ENCODE measurements at places on chromosomes 2 and 18.

DNA sequence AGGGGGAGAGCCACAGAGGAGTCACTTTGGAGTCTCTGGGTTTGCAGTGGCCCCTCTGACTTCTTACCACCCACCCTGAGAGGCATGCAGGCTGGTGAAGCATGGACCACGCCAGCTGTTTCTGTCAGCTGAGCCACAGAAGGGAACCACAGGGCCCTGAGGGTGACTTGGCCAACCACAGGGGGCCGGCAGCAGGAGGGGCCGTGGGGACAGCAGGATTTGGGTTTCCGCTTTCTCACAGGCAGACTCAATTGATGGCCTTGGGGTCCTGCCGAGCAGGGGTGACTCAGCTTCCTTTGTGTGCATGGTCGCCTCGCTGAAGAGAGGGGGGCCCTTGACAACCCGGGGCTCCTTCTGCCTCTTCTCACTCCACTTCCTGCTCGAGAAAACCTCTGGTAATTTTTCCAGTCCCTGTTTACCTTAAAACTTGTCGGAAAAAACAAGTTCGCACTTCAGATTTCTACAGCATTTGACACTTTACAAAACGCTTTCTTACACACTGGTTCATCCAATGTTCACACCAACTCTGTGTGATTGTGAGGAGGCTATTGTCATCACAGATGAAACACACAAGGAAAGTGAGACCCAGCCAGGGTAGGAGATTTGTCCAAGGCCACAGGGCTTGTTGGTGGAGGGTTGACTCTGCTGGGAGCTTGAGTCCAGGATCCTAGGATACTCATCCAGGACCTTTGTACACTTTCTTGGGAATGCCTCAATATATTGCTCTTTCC is 311.2 kb downstream of the LPIN1 start:
- no peak for DNase-seq

- DNase-seq, result no peak
Measured at GRCh38 chr2:105317937-105318336, 11.6 kb downstream of the TGFBRAP1 start.

DNA sequence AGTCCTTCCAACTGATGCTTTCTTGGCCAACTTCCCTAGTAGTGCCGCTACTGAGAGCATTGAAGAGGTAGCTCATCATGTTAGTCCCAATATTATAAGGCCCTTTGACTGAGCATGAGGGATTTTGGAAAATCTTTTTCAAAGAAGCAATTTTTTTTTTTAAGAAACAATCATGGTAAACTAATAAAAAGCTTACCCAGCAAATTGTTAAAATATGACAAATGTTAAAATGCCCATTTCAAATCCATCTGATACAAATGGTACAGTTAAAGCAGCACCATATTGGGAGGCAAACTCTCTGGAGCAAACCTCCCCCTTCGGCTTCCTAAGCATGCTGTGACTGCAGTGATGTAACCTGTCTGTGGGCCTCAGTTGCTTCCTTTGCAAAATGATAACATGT is 135.6 kb downstream of the RTN4 start:
- DNase-seq, result no peak

DNA sequence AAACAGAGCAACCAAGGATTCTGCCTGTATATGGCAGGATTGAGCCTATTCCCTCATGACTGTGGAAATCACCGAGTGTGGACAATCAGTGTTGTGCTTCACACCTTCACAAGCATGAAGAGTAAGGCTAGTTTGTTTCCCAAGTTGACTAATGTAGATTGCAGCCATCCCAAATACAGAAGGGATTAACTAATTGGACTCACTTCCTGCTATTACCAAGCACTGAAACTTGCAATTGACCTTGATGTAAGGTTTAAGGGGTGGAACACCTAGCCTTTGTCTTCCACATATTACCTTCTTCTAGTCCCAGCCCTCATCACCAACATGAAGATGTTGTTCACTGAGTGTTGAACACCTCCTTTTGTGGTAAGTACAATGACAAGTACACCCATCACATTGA is 120.9 kb upstream of the RND3 start:
- DNase-seq, result no peak

GRCh38 chr2:202704248-202704647 is 69.5 kb downstream of the FAM117B start:
- no peak for DNase-seq

DNA sequence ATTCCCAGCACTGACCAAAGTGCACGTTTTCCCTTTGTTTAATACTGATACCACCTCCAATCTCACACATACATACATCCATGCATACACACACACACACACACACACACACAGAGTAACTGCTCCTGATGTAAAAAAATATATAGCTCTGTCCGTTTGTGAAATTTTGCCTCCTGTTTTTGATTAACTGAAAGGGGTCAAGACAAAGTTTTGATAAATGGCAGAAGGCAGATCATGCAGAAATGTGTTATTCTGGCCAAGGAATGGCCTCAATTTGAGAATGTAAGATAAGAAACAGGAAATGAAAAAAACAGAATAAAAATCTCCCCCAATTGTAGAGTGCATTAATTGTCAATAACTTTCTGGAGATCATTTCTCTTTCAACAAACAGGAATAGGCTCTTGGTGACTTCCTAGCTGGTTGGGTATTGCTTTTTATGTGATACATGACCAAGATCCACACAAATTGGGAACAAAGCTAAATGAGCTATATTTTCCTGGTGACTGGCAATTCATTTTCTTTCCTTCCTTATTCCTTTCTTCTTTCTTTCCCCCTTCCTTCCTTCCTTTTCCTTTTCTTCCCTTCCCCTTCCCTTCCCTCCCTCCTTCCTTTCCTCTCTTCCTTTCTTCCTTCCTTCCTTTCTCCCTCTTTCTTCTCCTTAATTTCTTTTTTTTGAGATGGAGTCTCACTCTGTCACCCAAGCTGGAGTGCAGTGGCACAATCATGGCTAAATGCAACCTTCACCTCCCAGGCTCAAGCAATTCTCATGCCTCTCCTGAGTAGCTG is 88.9 kb upstream of the PMAIP1 start:
- DNase-seq, result no peak

GRCh38 chr2:3458396-3459184 is 60.7 kb downstream of the ADI1 start:
- DNase-seq, result no peak

DNA sequence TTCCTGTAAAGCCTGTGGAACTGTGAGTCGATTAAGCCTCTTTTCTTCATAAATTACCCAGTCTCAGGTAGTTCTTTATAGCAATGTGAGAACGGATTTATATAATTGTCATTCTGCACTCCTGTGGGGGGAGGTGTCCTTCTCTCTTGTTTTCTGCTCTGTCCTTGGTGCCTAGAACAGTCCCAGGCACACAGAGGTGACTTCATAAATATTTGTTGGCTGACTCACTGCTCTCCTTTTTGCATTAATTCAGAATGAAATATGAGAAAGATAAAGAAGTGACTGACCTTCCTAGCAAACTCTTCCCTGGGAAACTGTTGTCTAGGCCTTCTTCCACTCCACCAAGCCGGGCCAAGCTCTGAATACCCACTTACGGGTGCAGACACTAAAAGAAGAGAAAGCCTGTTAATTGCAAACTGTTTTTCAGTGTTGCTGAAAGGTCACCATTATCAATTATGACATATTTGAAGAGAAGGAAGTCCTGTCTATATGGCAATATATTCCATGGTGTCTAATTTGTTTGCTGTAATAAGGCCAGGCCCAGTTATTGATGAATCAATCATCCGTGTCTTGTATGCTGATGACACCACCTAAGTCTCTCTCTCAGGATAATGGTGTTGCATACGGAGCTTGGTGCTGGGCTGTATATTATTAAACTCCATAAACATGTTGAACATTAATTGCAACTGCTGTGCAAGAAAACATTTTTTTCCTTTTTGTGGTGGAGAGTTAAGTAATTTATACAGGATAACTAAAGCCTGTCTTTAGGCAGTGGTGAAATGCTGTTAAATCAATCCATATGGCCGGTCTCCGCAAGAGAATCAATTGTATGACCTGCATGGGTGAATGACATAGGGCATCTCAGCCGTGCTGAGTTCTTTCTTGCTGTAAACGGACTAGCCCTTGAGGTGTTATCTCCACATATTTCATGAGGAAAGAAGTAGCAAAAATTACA is 567.5 kb downstream of the SLC4A3 start:
- no peak for DNase-seq

GRCh38 chr2:223894968-223895367 is 50.2 kb downstream of the WDFY1 start:
- no peak for DNase-seq

- DNase-seq, result no peak
Measured at GRCh38 chr2:203858176-203858575, 9.4 kb upstream of the CTLA4 start.

GRCh38 chr2:233996000-233996399 is 54.5 kb upstream of the SPP2 start:
- DNase-seq, result no peak

DNA sequence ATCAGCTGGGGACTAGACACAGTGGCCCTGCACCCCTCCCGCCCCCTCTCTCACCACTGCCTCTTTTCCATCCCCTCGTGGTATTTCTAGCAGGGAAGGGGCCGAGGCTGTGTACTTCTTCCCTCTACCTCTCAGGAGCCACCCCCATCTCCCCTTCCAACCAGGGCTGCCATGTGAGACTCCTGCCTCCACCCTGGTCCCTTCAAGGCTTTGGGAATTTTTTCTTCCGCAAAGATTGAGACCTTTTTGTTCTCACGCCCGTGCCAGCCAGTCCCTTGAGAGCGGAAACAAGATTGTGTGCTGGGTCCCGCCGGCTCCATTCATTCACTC is 39.1 kb downstream of the LPIN1 start:
- no peak for DNase-seq

DNA sequence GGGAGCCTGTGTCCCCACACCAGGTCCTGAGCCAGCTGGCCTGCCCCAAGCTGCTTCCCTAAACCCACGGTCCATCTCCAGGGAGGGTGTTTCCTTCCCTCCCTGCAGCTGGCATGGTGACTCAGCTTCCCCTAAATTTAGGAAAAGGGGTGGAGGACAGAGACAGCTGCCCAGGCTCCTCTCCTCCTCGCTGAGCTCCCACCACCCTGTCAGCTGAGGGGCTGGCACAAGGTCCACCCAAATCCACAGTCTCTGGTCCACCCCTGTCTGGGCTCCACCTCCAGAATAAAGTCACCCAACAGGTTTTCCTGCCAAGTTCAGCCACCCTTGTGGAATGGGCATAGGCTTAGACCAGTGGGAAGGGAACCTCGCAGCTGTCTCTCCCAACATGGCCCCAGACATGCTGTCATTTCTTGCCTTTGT is 156.5 kb downstream of the TNS1 start:
- no peak for DNase-seq

- no peak for DNase-seq
Measured at GRCh38 chr2:197205585-197206215, 104.9 kb downstream of the ANKRD44 start.

DNA sequence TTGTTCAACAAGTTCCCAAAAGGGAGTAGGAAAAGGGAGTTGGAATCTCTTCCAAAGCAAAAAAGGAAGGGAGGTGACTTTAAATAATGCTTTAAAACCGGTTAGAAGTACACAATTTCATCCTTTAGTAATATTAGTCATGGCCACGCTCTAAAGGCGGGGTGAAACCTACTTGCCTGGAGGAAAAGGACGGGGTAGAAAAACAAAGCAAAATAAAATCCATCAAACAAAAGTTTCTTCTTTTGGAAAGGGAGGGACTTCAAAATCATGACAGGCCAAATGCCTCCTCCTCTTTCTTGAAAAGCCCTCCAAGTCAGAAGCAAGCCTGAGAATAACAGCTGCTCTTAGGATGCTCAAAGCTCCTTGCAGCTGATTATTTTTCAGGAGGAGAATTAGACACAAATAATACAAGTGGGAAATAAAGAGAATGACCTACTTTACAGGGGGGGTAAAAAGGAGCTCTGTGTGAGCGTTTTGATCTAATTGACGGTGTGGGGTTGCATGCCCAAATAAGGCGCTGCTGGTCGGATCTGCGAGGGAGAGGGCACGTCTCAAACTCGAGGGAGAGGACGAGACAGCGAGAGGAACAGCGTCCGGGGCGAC is 1.8 kb upstream of the NPAS2 start:
- no peak for DNase-seq

DNA sequence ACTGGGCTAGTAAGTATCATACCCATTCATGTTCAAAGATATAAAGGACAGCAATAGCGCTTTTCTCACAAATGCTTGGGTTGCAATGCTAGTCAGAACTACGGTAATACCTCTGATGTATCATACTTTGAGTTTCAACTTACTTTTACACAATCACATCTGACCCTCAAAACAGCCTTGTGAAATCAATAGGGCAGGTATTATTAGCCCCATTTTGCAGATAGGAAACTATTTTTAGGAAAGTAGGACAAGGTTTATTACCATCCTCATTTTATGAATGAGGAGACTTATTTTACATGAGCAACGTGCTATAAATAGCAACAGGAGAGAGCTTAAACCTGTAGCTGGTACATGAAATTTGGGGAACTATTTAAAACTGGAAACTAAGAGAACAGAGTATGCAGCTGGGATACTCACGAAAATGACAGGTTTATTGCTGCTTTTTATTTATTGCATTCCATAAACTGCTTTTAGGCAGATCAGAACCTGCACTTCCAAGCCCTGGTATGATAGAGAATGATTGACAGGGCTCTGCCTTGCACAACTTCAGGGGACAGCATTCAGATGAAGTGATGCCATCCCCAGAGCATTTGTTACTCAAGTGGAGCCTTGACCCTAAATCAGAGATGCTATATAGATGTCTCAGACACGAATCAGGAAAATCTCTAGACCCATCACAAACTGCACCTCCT is 42.4 kb upstream of the PPM1B start:
- DNase-seq, result no peak

DNA sequence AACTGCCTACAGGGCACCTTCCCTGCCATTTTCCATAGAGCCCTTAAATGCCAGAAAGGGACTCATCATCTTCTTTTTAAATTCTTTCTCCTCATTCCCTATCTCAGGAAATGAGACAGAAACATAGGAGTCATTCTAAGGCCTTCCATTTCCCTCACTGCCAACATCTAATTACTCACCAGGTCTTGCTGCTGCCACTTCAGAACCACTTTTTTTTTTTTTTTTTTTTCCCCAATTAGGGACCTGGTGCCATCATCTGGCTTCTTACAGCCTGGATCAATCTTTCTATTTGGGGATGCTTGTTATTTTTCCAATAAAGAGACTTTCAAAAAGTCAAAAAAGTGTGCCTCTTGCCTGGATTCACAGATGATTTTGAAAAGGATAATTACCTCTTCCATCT is 373.4 kb downstream of the LPIN1 start:
- no peak for DNase-seq
